ENCODE measurements at places on chromosomes 5 and 9. TPM values are rescaled to one million over a fixed set of nuclear protein-coding genes. Genes with fewer than 3 reads are reported as not detected.

- DNase-seq = no peak
Measured at GRCh38 chr9:6072865-6073264, 57.4 kb upstream of the RANBP6 start.

- DNase-seq = no peak
Measured at GRCh38 chr9:93345643-93346230, 105.7 kb upstream of the FAM120A start.

DNA sequence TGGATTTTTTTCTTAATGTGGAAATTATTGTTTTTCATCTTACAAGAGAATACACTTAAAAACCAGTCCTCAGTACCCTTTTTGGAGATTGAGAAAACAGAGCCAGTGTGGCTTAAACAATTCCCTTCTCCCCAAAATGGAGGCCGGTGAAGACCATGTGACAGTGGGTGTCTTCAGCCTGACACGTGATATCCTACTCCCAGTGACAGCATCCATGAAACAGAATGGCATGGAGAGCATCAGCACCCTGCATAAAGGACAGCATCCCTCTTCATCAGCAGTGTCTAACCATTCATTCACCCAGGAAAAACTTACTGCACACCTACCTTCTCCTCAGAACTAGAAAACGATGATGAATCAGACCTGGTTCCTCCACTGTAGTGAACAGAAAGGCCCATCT lies 103.4 kb upstream of the RAI14 start:
- DNase-seq = no peak

- DNase-seq = no peak
Measured at GRCh38 chr9:133913571-133914369, 78.4 kb downstream of the VAV2 start.

Gene IL33
- total RNA-seq = 0.06 TPM

- no peak for DNase-seq
Measured at GRCh38 chr9:126337729-126338372, 11.2 kb downstream of the MVB12B start.
